ENCODE measurements at places on chromosomes 3 and 15. TPM values are rescaled to one million over a fixed set of nuclear protein-coding genes. Genes with fewer than 3 reads are reported as not detected.

The ANKRD34C gene
- not detected for total RNA-seq

The GRM2 gene
- 0.09 TPM for total RNA-seq

The UTS2B gene
- not detected for total RNA-seq

The P2RY12 gene
- total RNA-seq = not detected

The LPP gene
- total RNA-seq = 63.0 TPM

The PRRT3 gene
- total RNA-seq = 0.72 TPM

The CRYGS gene
- 2.2 TPM for total RNA-seq

The C15orf62 gene
- 0.66 TPM for total RNA-seq

The LIPC gene
- 0.09 TPM for total RNA-seq

The SLC9C1 gene
- total RNA-seq = 0.09 TPM

The MGLL gene
- total RNA-seq = 40.6 TPM

The NPAP1 gene
- not detected for total RNA-seq

The ADAM10 gene
- total RNA-seq = 197 TPM

The GTF2E1 gene
- 21.7 TPM for total RNA-seq

The GABRR3 gene
- not detected for total RNA-seq

The RASGRF1 gene
- total RNA-seq = not detected

The PLCB2 gene
- 2.0 TPM for total RNA-seq

The PATL2 gene
- 0.09 TPM for total RNA-seq

The AADACL2 gene
- total RNA-seq = not detected

The NR2F2 gene
- 13.7 TPM for total RNA-seq

The ACY1 gene
- total RNA-seq = 18.8 TPM

The PLA1A gene
- total RNA-seq = 0.18 TPM

Measured in endothelial cell of coronary artery (primary cell).